ENCODE measurements at places on chromosomes 11 and 22.

GRCh38 chr22:23539135-23539838 is 40.8 kb downstream of the IGLL1 start:
- DNase-seq, result peak; percentile 53

GRCh38 chr11:77497368-77497767 is 23.5 kb upstream of the PAK1 start:
- no peak for DNase-seq

- no peak for DNase-seq
These were observed 521.2 kb downstream of the KCNA4 start for GRCh38 chr11:29495676-29496075.

DNA sequence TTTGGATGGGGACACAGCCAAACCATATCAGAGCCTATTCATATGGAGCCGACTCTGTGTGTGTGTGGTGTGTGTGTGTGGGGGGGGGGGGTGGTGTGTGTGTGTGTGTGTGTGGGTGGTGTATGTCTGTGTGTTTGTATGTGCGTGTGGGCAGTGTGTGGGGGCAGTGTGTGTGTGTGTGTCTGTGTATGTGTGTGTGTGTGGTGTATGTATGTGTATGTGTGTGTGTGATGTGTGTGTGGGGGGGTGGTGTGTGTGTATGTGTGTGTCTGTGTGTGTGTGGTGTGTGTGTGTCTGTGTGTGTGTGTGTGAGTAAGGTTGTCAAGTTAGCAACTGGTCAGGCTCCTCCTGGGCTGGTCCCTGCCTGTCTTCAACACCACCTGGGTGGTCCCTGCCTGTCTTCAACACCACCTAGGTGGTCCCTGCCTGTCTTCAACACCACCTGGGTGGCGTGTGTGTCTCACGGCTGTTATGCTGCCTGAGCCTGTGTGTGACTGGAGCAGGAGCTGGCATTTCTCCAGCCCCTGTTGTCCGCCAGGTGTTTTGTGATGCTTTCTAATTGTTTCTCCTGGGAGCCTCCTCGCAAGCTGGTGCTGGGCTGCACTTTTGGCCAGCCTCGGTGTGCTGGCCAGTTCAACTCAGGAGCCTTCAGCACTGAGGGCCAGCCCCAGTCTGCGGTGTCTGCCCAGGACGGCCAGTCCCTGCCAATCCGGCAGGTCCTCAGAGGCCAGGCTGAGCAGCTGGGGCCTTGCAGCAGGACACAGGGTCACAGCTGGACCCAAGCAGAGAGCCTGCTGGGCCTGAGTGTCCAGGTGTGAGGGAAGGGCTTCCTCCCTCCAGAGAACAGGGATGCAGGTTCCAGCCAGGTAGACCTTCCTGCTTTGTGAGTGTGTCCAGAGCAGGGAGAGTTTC is 21.5 kb upstream of the PVALB start:
- no peak for DNase-seq

DNA sequence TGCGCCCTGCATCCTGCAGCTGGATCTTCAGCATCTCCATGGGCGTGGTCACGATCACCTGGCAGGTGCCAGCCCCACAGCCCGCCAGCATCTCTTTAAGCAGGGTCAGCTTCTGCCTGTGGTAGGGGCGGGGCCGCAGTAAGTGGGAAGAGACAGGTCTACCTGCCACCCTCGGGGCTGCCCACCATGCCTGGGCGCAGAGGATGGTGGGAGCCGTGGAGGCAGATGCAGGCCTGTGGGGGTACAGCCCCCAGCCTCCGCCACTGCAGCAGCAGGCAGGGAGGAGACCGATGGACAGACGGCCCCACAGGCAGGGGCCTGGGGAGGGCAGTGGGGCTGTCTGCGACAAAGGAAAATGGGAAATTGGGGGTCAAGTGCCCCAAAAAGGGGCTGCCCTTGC is 3.0 kb upstream of the CEND1 start:
- no peak for DNase-seq

GRCh38 chr11:60710482-60710881 is 11.1 kb downstream of the MS4A8 start:
- DNase-seq, result no peak

DNA sequence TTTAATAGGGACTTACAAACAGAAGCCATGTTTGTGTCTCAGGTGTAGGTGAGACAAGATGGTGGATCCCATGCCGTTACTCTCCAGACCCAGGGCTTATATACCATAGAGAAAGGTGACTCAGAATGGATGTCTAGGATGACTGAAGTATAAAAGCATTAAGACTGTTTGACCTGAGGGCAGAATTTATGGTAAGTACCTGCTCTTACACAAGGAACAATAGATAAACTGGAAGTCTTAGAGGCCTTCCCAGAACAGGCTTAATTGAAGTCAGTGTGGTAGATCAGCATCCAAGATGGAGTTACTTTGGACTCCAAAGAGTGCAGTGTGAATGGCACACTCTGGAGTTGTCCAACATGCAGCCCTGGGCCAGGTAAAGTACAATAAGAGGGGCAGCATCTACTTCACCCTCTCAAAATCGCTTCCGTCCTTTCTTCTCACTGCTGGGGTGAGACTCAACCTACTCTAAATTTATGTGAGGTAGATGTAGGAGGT is 387.0 kb upstream of the DDI1 start:
- DNase-seq, result no peak

DNA sequence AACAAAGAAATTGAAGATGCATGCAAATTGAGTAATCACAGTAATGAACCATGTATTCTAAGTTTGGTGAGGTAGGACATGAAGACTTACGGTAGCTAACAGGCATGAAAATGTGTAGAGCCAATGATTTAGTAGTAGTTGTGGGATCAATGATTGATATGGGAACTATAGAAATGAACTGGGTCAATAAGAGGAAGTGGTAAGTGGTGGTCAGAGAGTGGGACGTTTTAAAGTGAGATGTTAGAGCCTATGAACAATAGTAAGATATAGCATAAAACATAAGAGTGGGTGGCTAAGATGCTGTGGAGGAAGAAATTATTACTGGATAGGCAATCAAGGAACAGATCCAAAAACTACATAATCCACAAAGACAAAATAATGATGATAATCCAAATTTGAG is 45.0 kb downstream of the DLG2 start:
- no peak for DNase-seq

DNA sequence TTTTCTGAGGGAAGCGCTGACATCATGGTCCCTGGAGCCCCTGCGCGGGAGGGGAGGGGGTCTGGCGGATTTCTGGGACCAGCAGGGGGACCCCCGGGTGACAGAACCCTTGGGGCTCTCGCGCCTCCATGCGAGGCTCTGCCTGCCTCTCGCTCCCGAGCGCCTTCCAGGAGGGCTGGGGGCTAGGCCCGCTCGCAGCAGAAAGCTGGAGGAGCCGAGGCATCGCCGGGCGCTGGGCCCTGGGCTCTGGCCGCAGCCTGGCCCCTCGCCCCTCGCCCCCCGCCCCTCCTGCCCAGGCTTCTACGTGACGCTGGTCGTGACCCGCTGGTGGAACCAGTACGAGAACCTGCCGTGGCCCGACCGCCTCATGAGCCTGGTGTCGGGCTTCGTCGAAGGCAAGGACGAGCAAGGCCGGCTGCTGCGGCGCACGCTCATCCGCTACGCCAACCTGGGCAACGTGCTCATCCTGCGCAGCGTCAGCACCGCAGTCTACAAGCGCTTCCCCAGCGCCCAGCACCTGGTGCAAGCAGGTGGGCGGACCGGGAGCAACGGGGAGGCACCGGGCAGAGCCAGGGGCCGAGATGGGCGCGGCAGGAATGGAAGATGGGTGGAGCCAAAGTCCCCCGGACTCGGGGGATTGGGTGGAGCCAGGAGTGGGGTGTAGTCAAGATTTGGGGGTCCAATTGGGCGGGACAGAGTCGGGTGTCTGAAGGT is 5.4 kb downstream of the BEST1 start:
- DNase-seq, result peak; percentile 49

DNA sequence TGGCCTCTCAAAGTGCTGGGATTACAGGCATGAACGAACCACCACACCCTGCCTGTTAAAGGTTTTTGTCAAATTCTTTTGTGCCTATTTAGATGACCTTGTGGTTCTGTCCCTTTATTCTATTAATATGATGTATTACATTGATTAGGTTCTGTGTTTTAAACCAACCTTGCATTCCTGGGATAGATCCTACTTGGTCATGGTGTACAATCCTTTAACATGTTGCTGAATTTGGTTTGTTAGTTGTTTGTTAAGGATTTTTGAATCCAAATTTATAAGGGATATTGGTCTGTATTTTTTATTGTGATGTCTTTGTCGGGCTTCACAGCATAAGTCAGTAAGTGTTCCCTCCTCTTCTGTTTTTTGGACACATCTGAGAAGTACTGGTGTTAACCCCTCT is 29.0 kb upstream of the CLDN5 start:
- DNase-seq, result no peak

- no peak for DNase-seq
These were observed 11.6 kb downstream of the SLC3A2 start for GRCh38 chr11:62892077-62892922.

- DNase-seq, result no peak
These were observed 195.6 kb downstream of the GRIK4 start for GRCh38 chr11:120707098-120707497.

DNA sequence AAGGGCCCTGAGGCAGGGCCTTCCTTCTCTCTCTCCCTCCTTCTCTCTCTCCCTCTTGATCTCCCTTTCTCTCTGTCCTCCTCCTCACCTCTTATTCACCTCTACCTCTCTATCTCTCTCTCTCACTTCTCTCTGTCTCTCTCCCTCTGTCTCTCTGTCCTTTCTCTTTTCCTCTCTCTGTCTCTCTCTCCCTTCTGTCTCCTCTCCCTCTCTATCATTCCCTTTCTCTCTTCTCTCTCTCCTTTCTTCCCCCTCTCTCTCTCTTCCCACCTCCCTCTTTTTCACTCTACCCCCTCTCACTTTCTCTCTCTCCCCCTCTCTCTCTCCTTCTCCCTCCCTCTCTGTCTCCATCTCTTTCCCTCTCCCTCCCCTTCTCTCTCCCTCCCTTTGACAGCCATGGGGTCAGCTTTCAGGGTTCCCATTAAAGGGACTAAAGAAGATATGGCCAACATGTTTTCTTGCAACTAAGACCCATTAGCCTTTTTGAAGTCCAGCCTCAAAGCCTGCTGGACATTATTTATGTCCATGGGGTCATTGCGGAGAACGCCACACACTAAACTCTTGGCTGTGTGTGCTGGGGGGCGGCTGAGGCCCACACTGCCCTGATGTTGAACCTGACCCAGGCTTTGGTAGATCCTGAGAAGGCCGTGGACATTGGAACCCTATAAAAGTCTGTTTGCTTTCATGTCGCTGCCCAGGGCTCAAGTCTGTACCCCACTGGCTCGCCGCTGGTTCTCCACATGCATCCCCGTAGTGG is 15.0 kb downstream of the ANO1 start:
- no peak for DNase-seq

DNA sequence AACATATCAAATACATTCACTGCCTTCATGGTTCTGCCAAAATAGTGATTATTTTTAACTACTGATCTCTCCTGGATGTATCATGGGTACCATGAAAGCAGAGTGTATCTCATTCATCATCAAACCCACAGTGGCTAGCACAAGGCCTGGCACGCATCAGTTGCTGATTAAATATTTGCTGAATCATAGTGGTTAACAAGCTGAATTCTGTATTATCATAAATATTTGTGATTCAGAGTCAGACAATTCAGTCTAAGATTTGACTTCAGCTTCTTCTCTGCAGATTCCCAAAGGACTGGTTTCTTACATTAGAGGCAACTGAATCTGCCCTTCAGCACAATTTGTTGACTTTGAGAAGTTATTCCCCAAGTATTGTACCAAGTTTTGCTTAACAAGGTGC is 715.8 kb upstream of the LRRC4C start:
- DNase-seq, result no peak

- DNase-seq, result no peak
These were observed 197.1 kb downstream of the FAM76B start for GRCh38 chr11:95592471-95592870.

DNA sequence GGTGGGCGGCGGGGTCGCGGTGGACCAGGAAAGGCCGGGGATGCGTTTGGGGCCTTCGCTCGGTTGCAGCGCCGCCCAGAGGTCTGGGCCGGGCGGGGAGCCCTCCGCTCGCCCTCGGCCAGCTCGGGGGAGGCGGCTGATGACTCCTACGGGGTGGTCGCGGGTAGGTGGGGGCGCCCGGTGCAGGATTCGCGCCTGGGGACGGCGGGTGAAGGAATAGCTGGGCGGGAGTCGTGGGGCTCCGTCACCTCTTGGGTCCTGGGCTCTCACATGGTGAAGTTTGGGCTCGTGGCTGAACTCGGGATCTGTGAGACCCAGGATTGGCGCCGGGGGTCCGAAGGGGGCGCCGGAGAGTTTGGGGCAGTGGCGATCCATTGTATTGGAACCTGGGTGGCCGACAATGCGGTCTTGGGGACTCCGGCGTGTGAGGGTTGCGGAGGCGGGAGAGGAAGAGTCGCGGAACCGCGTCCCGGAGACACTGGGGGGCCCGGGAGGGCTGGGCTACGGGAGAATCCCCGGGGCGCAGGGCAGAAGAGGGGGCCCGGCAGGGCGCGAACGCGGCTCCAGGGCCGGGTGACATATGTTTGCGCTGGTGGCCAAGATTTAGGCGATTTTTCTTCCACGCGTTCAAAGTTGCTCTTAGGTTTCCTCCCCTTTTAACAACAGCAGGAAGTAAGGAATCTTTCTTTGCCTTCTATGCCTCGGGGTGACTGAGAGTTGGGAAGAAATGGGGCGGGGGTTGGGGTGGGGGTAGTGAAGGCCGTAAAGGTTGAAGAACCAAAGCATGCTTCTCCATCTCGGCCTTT is 935 bp downstream of the QSER1 start:
- peak; percentile 44 for DNase-seq

DNA sequence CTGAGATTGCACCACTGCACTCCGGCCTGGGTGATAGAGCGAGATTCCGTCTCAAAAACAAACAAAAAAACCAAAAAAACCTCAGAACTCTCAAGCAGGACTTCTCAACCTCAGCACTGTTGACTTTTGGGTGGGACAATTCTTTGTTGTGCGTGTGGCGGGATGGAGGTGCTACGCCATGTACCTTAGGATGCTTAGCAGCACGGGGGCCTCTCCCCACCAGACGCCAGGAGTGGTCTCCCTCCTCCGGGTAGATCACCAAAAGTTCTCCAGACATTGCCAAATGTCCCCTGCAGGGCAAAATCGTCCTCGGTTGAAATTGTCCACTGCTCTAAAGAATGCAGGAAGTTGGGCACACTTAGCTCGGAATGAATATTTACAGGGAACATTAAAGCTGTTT is 26.9 kb upstream of the ATXN10 start:
- no peak for DNase-seq

GRCh38 chr11:61061081-61061826 is 41.0 kb upstream of the CD5 start:
- peak; percentile 60 for DNase-seq

GRCh38 chr11:47453365-47453764 is 4.4 kb upstream of the RAPSN start:
- no peak for DNase-seq

Measured in CD8-positive, alpha-beta T cell (primary cell).